ENCODE measurements at places on chromosomes 5 and 9.

DNA sequence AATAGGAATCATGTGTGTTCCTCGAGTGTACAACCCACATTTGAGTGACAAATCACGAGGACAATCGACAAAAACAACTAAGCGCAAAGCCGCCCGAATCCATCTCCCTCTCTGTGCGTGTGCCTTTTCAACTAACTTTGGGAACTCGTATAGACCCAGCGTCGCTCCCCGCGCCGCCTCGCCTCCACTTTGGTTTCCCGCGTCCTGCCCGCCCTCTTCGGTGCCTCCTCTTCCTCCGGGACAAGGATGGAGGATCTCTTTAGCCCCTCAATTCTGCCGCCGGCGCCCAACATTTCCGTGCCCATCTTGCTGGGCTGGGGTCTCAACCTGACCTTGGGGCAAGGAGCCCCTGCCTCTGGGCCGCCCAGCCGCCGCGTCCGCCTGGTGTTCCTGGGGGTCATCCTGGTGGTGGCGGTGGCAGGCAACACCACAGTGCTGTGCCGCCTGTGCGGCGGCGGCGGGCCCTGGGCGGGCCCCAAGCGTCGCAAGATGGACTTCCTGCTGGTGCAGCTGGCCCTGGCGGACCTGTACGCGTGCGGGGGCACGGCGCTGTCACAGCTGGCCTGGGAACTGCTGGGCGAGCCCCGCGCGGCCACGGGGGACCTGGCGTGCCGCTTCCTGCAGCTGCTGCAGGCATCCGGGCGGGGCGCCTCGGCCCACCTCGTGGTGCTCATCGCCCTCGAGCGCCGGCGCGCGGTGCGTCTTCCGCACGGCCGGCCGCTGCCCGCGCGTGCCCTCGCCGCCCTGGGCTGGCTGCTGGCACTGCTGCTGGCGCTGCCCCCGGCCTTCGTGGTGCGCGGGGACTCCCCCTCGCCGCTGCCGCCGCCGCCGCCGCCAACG is at the start of gene GPR150:
TSS of gene GPR150 (plus strand) at position 58 of the 840 bp plus-strand sequence. CDS start at position 247, 189 bp downstream.
- DNase-seq = peak; percentile 81

- DNase-seq = no peak
These were observed 386.1 kb downstream of the DNAH5 start for GRCh38 chr5:13558408-13558807.

DNA sequence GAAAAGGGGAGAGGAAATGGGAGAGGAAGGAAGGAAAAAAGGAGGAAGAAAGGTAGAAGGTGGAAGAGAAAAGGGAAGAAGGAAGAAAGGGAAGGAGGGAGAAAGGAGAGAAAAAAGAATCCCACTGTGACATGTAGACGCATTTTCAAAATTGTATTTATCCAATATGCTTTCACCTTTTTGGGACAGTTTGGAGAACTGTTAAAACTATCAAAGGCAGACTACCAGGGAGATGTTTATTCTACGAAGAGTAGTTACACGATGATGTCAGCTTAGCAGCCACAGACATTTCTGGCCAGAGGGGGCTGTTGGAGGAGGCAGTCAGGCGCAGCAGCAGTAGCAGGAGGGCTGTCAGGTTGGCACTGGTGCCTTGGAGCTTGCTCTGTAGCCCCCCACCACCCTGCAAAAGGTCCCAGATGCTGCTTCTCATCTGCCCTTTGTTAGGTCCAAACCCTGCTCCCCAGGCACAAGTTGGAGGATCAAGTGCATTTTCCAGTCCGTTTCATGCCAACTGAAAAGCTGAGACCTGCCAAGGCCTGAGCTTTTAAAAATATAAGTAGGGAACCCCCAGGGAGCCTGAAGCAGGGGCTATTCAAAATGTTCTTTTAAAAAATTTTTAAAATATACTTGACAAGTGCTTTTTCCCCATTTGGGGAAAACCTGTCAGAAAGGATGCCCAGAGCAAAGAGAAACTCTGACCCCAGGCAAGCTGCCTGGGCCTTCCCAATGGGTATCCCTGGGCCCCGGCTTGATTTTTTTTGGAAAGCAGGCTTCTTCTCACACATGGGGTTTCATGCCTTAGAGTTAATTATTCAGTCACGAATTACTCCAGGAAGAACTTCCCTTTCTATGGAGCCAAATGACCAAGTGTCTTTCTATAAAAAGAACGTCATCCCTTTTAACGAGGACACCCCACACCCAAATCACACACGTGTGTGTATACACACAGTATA is 203.3 kb downstream of the SLIT3 start:
- DNase-seq = no peak

DNA sequence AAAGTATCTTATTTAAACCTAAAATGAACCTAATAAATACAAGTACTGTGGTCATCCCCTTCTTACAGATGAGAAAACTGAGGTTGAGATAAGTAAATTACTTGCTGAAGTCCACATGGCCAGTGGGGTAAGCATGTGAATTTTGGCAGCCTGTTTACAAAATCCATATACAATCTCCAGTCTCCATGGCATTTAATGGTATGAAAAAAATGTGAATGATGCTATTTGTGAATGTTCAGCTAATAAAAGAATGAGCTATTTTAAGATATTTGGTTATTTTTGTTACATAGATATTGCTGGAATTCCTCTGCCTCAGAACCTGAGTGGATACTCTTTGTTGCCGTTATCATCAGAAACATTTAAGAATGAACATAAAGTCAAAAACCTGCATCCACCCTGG is 19.3 kb upstream of the GPR150 start:
- DNase-seq = no peak

- DNase-seq = no peak
These were observed 119.3 kb downstream of the GDNF start for GRCh38 chr5:37720550-37720952.

- DNase-seq = peak; percentile 33
These were observed 16.4 kb downstream of the PPP3R2 start for GRCh38 chr9:101578378-101578777.

- peak; percentile 51 for DNase-seq
These were observed 2.6 kb upstream of the ALAD start for GRCh38 chr9:113403646-113404045.

DNA sequence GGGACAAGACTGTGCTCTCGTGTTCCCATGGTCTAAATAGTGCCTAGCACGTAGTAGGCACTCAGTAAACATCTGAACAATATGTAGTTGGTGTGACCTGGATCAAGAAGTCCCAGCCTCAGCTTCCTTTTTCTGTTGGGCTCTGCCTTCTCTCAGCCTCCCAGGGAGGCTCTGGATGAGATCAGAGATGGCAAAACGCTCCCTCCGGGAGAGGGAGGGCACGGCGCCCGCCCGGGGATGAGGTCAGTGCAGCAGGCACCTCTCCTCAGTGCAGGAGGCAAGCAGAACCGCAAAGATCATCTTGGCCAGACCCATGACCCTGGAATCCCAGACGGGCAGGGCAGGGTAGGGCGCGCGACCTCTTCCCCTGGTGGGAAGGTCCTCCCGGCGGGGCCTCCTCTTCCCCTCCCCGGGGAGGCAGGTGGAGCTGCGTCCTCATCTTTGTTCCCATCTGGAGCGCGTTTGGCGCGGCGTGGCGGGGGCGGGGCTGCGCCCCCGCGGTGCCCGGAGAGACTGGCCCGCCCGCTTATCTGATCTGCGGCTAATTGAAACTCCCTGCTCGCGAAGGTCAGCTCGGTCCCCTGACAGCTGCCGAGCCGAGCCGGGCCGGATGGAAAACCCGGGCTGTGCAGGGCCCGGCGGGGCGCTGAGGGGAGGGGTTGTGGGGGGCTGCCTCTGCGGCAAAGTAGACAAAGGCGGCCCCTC is 60.9 kb downstream of the CXXC5 start:
- DNase-seq = peak; percentile 91

DNA sequence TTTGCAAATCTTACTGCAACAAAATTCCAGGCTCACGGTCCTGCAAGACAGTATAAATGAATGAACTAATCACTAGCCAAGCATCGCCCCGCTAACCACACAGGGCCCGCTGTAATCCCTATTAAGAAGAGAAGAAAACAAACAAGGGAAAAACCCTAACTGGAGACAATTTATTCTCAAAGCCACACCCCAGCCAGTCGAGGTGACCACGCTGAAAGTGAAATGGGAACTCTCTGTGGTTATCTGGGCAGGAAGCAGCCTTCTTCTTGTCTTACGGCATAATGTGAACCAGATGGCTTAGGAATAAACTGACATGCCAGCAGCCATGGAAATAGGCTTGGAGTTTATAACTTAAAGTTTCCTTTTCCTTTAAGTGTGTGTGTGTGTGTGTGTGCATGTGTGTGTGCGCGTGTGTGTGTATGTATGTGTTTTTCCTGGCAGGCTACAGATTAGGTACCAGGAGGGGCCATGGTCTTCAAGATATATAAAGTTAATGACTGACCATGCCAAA is 120.2 kb downstream of the SEMA6A start:
- peak; percentile 55 for DNase-seq

DNA sequence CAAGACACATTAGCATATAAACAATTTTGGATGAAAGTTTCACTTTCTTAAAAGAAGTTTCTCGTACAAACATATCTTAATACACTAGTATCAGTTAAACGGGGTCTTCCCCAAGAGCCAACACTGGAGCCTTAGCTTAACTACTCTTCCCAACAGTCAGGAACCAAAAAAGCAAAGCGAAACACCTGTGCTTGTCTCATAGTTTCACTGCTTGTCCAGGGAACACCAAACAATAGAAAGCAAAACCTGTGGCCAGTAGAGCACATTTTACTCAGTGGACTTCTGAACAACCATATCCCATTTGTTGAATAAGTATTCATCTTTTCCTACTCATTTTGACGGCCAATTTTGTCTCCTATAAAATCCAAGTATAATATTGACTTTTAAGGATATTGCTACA is 391.4 kb downstream of the ELAVL2 start:
- no peak for DNase-seq

DNA sequence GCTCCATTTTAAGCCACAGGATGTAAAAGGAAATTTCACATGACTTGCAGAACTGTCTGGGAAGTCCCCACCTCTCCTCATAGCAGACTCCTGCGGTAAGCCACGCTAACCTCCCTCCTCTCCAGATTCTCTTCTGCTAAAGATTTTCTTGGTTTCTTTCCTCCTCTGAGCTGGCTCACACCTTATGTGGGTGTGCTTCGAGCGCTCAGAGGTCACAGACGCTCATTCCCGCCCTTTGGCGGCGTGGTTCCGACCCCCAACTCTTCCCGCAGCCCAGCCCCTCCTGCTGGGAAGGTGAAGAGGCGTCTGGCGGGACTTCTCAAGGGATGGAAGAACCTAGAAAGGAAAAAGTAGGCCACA is 32.9 kb upstream of the CDK20 start:
- DNase-seq = peak; percentile 35

DNA sequence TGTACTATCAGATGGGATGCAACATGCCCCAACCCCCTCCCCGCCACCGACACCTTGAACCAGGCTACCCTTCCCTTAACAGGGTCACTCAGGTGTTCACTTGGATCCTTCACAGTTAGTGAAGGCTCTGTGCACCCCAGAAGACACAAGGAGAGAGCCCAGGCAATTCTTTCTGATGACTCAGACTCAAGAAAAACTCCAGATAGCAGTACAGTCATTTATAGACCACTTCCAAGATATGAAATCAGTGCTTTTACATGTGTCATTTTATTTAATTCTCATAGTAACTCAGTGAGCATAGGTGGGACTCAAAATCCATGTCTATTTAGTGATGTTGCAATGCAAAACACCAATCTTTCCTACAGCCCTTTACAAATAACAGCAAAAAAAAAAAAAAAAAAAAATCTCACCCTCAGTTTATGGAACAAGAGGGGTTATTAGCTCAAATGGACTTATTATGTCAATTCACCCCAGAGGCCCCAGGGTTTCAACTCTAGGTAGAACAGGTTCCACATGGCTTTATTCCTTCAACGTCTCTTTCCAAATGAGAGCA is 71.9 kb downstream of the FOXD1 start:
- no peak for DNase-seq

DNA sequence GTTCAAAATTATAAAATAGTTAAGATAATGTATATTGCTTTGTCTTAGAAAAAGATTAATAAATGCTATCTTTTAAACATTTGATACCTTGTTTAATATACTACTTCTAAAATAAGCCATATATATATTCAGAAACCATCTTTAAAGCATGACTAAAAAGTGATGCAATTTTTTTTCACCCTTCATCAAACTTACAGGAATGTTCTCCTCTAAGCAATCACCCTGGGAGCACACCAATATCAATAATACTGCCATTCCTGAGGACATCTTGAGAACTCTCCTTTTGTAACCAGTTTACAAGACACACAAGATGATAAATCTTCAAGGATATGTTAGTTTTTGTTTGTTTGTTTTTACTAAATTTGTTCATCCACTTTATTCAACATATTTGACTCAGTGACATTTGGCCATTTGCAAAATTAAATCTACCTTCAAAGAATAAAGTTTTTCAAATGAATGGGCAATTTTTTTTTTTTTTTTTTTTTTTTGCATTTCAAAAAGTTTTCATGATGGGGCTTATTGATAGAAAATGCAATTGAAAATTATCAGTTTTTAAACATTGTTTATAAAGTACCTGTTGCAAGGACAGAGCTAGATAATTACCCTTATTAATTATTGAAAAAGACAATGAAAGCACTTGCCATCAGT is 17.2 kb downstream of the FOXD1 start:
- DNase-seq = no peak
